ENCODE measurements at places on chromosomes 16 and 17. TPM values are rescaled to one million over a fixed set of nuclear protein-coding genes. Genes with fewer than 3 reads are reported as not detected.

The CCDC144A gene
- 1.6 TPM for total RNA-seq

The PRDM7 gene
- total RNA-seq: not detected

The GPR139 gene
- total RNA-seq: not detected

The HIRIP3 gene
- 34.8 TPM for total RNA-seq

The SLC16A11 gene
- not detected for total RNA-seq

The CDRT15 gene
- not detected for total RNA-seq

The SEZ6L2 gene
- total RNA-seq: 9.3 TPM

The CMTM2 gene
- 0.54 TPM for total RNA-seq

The TNP2 gene
- total RNA-seq: not detected

The SMPD3 gene
- 3.2 TPM for total RNA-seq

The C16orf92 gene
- total RNA-seq: not detected

The ZFP3 gene
- total RNA-seq: 0.11 TPM

The IRX3 gene
- 33.0 TPM for total RNA-seq

The SBK1 gene
- 79.0 TPM for total RNA-seq

The PLLP gene
- total RNA-seq: 0.79 TPM

The CFAP97D1 gene
- total RNA-seq: not detected

The PCYT2 gene
- 92.4 TPM for total RNA-seq

The VMO1 gene
- 1.0 TPM for total RNA-seq

The TEKT5 gene
- total RNA-seq: 0.25 TPM

All from neural crest cell (in vitro differentiated cells).